Stimulated activated CD4-positive, alpha-beta T cell treated with anti-CD3 and anti-CD28 coated beads, TNF-alpha, amount 100 ng/mL, for 24 hours (primary cell): ENCODE measurements at places on chromosomes 4 and X.

GRCh38 chr4:175427751-175428150 is 384.3 kb downstream of the GPM6A start:
- no peak for DNase-seq

DNA sequence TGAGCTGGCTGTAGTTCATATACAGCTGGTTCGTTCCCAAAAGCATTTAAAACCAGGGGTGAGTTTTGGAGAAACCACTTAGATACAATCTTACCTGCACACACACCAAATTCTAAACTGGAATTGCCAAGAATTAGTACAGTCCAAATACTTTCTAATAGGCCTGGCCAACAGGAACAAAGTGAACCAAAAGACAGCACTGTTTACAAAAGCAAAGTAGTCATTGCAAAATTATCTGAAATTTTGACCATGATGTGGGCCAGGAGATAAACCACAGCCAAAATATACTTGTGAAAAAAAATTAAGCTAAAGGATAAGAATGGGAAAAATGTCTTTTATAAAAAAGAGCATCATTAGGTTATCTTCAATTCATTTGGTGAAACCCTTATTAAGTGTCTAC is 37.9 kb upstream of the NAP1L5 start:
- no peak for DNase-seq

DNA sequence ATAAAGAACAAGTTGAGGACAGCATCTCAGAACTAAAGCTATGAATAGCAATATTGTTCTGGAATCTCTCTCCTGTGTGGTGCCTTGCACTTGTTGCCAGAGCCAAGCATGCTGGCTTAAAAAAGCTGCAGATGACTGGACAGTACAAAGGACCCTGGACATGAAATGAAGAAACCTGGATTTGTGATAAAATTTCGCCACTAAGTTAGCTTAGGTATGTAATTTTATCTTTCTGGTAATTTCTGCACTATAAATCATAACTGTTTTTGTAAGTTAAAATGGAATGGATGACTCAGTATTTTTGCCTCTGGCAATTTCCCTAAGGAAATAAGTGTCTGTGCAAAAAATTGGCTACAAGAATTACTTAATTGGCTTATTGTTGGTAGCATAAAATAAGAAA is 317.2 kb downstream of the CAMK2D start:
- no peak for DNase-seq

GRCh38 chr4:42654631-42655268 is 2.2 kb downstream of the ATP8A1 start:
- no peak for DNase-seq

DNA sequence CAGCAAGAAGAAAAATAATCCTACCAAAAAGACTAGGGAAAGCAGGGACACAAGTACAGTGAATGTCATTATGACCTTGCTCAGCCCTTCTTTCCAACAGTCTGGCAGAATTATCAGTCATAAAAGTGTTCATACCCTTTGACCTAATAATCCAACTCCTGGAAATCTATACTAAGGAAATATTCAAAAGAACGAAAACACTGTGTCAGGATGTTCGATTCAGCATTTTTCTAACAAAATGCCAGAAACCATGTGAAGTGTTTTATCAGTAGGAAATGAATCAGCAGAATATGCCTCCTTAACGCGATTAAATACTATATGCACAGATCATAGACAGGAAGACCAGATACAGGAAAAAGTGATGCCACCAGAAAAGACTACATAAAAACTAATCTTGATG is 16.2 kb upstream of the S100G start:
- no peak for DNase-seq

DNA sequence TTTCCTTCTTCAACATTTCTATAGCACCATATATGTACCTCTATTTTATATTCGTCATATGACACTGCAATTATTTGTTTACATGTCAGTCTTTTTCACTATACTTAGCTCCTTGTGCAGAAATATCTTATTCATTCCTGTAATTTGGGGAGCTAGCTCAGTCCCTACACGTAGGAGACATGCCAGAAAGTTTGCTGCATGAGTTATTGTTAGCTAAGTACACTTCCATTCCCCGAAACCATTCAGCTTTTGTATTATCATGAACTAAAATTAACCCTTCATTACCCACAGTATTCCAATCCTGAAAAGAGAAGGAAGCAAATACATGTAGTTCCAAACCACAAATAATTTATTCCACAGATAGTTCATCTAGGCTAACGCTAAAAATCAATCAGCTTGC is 10.2 kb downstream of the CBR4 start:
- no peak for DNase-seq

DNA sequence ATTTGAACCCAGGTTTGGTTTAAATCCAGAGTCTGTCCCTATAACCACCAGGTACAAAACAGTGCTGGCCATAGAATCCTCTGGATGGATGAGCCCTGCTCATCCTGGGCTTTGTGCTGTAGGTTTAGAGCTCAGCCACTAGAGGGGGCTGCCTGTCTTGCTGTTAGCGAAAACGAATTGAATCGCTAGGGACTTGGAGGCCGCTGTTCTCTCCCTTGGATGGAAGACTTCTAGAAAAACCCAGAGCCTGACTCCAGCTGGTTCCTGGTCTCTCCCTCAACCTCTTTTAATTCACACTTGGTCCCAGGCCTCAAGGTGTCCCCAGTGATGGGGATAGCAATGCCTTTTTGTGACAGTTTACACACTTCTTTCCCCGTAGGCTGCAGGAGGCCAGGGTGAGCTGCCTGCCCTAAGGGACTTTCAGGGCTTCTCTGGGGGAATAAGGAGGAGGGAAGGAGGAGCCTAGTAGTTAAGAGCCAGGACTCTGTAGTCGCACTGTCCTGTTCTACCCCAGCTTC is 8.7 kb downstream of the RIPPLY1 start:
- peak; percentile 24 for DNase-seq

DNA sequence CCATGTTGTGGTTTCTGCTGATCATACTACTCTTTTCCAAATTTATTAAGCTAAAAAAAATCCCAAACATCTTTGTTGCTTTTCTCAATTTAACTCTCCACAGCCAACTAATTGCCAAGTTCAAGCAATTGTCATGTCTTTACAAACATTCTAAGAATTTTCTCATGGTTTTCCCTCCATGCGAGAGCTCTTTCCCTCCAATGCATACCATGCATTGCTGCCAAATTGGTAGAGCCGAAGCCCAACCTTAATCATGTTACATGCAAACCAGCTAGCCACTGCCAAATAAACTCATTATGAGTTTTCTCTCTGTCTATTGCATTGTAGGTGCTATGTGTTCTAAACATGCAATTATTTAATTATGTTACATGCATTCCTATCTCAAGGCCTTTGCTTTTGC is 123.9 kb downstream of the GC start:
- no peak for DNase-seq

- DNase-seq: no peak
Measured at GRCh38 chrX:139200793-139201192, 329.7 kb upstream of the F9 start.

DNA sequence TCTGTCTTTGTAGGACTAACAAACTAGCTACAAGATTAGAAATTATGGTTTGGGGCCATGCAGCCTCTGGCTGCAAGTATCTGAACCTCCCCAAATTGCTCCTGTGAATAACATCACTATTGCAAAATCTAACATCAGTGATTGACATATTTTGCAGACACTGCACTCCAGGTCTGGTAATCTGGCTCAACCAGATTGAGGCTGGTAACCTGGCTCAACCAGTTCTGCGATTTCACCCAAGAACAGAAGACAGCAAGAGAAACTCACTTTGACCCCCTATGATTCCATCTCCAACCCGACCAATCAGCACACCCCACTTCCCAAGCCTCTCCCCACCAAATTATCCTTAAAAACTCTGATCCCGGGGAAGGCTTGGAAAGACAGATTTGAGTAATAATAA is 20.9 kb downstream of the SPIN3 start:
- no peak for DNase-seq

GRCh38 chrX:71492231-71493065 is 40.5 kb upstream of the OGT start:
- DNase-seq: peak; percentile 45

- DNase-seq: no peak
Measured at GRCh38 chr4:139454111-139455045, at the start of gene RAB33B. Gene RAB33B (plus strand): TSS chr4:139454121. CDS start chr4:139454196, 75 bp downstream.

GRCh38 chr4:82524570-82525152 is 37.1 kb downstream of the TMEM150C start:
- no peak for DNase-seq

- no peak for DNase-seq
Measured at GRCh38 chr4:808860-809570, 16.9 kb downstream of the CPLX1 start.

DNA sequence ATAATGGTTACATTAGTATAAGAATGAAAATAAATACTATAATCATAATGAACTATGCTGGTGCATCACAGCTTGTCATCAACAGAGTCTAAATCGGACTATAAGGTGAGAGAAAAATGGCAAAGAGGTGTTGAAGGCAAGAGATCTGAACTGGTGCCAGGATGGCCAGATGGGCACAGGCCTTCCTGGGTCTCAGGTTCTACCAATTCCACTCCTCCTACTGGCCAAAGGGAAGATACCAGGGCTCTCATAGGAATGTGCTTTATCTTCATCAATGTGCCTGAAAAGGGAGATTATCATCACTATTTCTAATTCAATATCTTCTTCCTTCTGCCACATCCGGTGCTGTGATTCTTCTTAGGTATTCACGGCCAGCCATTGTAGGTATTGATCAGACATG is 107.6 kb downstream of the GASK1B start:
- no peak for DNase-seq

DNA sequence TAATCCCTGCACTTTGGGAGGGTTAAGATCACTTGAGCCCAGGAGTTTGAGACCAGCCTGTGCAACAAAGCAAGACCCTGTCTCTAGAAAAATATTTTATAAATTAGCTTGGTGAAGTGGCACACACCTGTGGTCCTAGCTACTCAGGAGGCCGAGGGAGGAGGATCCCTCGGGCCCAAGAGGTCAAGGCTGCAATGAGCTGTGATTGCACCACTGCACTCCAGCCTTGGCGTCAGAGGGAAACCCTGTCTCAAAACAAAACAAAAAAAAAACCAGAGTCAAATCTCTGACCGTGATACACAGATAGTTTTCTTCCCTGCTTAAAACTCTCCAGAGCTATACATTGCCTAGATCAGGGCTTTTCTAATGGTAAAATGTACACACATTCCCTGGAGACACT is 53.5 kb downstream of the CHST7 start:
- no peak for DNase-seq

- DNase-seq: no peak
Measured at GRCh38 chr4:157564218-157564617, 343.7 kb downstream of the GRIA2 start.

DNA sequence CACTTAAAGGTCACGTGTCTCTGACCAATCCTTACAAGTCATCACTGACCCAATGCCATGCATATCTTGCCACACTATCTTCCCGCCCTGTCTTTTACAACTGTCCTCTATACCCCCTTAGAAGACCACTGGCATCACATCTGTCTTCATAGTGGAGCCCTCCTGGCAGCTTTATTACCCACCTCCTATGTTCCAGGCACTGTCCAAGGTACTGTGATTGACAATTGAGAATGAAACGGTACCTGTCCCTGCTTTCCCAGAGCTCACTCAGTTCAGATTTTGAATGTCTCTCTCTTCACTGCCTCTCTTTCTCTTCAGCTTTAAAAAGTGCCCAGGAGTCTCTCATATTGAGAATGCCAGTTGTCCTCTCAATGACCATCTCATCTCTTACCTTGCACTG is 88.6 kb downstream of the ARHGAP36 start:
- DNase-seq: no peak

GRCh38 chr4:183437452-183437851 is 7.0 kb upstream of the CDKN2AIP start:
- no peak for DNase-seq

DNA sequence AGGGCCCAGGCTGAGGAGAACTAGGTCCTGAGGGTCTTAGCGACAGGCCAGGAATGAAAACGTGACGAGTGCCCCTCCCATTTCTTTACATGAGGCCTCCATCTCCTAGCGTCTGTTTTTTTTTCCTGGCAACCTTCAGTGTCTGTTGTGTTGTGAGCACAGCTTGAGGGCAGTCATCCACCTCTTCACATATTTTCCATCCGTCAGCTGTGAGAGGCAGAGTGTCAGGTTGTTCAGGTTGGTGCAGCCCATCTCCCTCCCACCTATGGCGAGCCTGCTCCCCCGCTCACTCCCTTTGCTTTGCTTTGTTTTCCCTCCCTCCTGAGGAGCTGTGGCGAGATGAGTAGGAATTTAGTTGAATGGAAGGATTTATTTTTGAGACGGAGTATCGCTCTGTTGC is 51.7 kb upstream of the CHRNA9 start:
- DNase-seq: no peak

DNA sequence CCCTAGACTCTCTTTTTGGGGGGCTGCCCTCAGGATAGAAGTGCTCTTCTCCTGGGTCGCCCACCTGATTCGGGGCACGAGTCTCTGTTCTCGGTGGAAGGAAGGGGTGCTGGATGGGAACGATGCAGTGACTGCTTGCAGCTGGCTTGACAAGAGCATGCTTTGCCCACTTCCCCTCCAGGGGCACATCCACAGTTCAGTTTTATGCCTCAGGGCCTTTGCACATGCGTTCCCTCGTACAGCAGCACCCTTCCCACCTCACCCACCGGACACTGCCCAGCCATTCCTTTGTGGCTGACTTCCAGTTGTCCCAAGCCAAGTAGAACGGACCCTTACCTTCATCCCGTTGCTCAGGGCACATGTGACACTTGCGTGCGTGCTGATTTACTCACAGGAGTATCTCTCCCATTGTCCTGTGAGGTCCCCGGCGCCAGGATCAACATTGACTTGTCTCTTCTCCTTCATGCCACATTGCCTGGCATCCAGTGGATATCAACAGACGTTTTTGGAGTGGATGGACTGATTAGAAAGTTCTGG is 60.0 kb downstream of the C4orf50 start:
- no peak for DNase-seq

- no peak for DNase-seq
Measured at GRCh38 chrX:155544881-155545280, 67.9 kb downstream of the TMLHE start.

- no peak for DNase-seq
Measured at GRCh38 chr4:87502580-87503238, 26.5 kb downstream of the SPARCL1 start.

- DNase-seq: no peak
Measured at GRCh38 chrX:136806891-136807410, 26.2 kb upstream of the ARHGEF6 start.

DNA sequence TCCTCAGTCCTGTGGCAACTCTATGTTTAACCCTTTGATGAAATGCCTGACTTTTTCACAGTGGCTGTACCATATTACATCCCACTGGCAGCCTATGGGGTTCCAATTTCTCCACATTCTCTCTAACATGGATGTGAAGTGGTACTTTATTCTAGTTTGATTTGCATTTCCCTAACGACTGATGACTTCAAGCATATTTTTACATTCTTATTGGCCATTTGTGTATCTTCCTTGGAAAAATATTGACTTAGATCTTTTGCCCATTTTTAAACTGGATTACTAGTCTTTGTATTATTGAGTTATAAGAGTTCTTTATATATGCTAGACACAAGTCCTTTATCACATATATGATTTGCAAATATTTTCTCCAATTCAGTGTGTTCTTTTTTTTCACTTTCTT is 2.1 kb upstream of the RAB39B start:
- DNase-seq: no peak

- DNase-seq: no peak
Measured at GRCh38 chr4:184028561-184029374, 123.7 kb downstream of the STOX2 start.
